Right lung (tissue), 10 donors: ENCODE measurements at places on chromosomes 3 and 15. TPM values are rescaled to one million over a fixed set of nuclear protein-coding genes. Genes with fewer than 3 reads are reported as not detected.

The PAQR5 gene
- polyA plus RNA-seq, result 6.0 TPM

The KY gene
- 1.9 TPM for polyA plus RNA-seq

The MED12L gene
- polyA plus RNA-seq, result 1.3 TPM

GRCh38 chr3:108118038-108118768, 27.4 kb upstream of the CD47 start:
- DNase-seq, result no peak

DNA sequence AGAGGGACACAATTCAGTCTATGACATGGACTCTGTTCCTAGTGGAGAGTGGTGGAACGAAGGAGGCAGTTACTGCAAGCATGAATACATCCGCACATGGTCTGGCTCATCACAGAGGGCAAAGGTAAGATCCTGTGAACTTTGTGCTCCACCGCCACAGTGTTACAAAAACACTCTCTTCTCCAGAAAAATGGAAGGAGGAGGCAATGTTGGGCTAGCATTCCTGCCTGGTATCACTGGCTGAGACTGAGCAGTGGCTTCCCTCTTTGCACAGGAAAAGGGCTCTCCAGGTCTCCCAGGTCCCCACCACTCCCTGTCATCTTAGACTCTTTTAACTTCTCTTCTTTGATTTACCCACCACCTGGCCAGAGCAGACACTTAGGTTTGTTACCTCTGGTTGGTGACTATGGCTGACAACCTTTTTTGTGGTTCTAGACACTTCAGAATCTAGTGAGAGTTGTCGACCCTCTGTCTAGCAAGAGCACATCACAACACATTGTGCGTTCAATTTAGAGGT, 1.5 kb upstream of the EEFSEC start:
- DNase-seq, result no peak

DNA sequence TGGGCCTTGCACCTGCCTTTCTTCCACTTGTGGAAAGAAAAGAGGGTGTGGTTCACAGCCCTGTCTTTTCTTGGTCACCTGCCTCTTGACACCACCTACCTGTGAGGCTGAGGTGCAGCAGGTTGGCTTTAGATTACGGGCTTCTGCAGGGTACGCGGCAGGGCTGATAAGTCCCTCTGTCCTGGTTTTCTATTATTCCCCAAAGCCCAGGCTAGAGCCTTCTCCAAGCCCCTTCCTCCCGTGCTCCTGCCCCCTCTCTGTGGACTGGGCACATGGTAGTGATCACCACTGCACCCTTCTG, 44.8 kb upstream of the HACD2 start:
- no peak for DNase-seq

- DNase-seq, result no peak
Measured at GRCh38 chr3:33006081-33006480, 54.6 kb downstream of the CCR4 start.

DNA sequence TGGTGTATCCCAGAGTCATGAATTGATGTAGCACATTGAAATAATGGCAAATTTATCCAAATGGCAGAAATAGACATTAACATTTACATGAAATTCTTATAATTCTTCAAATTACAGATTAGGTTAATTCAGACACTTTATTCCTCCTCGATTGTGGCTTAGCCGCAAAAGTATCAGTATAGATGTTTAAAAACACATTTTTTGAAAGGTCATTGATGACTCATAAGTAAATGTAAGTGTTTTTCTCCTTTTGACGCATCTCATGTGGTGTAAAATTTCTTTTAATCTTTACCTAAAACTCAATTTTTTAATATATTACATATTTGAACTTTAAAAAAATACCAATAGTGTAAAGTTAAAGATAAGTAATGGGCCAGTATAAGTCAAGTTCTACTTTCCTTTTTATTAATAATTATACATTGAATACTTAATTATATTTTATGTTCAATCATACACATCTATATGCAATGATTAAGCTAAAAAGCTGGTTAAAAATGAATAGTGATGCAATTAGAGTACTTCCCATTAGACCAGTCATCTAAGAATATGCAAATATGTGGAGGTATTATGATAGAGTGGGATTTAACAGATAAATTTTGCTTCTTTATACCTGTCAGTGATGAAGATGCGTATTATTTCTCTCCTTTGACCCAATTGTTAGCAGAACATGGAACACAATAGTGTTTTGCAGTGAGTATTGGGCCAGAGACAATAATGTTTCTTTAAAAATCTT, 678.1 kb upstream of the DPPA4 start:
- DNase-seq, result no peak
